Brain microvascular endothelial cell (primary cell): ENCODE measurements at places on chromosomes 6 and 20.
A peak's percentile ranks its signal among the peaks of the same experiment; 100 is the strongest.

DNA sequence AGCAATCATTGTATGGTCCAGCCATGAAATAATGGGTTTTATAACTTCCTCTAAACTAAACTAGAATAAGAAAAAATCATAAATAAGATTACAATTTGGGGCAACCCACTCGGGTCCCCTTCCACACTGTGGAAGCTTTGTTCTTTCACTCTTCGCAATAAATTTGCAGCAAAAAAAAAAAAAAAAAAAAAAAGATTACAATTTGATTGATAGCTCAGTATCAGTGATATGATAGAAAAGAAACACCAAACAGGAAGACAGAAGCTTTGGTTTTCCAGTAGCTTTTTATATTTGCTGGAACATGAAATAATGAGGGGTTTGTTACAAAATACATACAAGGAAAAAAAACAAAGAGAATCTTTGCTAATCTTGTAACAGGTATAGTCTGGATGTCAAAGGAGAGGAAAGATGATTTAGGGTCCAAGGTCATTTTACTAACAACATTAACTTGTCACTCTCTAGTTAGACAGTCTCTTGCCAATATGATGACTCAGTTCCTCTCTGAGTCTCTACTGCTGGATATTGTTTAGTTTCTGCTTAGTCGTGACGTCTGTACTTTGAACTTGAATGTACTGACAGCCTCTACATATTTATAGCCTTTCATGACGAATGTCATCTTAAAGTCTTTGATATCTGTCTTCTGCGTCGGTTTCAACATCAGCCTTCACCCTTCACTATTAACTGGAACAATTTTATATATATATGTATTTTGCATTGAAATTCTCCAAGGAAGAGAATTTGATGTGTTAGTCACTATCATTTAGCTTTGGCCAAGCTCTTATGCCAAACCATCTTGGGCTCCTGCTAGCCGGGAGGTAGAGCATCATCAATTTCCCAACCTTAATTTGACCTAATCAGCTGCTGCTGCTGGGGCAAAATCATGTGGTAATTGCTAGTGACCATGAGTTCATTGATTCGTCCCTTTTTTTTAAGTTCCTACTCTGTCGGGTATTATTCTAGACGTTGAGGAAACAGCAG, 213.1 kb upstream of the STXBP5 start:
- peak; percentile 79 for DNase-seq

DNA sequence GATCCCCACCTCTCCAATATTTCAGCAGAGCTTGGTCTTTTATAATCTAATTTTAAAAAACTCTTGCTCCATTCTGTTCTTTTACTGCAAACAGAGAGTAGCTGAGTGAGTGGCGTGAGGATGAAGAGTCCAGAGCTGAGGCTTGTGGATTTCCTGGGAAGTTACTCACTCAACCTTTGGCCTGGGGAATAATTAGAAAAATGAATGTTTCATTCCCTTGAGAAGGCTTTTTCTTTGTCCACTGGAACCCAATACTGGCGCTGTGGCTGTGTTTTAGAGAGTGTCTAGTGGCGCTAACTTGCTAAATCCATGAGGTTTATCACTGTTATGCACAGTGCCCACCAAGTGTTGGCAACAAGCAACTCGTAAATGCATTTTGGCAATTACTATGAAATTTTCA, 251.5 kb downstream of the HIVEP2 start:
- peak; percentile 78 for DNase-seq

DNA sequence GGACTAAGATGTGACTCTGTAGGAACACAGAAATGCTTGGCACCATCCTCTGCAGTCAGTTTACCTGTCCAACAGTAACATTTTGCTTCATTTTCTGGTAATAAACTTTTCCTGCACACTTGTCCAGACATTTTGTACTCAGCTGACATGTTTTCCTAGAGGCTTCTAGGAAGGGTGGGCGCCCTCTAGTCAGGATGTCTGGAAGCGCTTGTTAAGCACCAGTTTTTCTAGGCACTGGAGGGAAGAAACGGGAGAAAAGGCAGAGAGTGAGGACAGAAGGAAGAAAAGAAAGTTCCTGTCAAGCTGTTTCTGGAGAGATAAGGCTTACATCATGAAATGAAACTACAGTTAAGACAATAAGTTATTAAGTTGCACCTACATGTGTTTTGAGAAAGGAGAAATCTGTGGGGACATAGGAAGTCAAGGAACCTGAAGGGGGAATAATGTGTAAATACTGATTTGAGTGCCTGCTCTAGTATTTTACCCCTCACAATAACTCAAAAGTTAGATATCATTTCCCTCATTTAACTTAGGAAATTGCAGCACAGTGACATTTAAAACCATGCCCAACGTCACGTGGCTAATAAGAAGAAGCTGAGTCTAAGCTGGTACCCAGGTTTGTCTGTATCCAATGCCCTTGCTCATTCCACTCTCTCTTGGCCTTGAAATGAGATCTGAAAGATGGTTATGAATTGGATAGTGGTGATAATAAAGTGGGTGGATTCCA, 42.7 kb upstream of the TNFRSF21 start:
- DNase-seq: peak; percentile 5

DNA sequence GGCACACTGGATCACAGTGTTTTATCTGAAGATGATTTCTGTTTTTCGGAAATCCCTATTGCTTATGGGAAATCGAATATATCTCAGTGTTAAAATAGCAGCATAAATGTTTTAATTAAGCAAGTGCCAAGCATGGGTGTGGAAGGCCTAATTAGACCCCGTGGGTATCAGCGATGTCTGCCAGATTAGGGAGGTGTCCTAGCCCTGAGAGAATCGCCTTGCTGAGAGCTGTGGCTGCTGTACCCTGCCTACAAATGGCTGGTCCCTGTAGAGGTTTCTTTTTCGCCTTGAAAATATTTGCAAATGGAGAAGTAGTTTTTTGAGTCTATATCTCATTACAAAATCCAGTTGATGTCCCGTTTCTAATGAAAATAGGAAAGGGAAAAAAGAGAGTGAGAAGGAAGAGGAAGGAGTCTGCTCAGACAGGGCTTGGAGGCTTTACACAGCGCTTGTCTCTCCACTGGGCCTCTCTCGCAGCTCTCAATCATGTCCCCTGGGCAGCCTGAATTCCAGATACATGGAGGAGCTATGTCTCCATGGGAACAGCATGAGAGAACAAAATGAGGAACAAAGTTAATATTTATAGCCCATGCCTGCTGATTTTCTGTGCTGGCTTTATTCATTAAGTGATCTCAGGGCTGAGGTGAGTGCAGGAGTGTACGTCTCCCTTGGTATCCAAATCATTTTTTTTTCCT, 35.2 kb upstream of the BCLAF1 start:
- no peak for DNase-seq

GRCh38 chr6:67412035-67412434, 1223.0 kb upstream of the ADGRB3 start:
- DNase-seq: no peak

- DNase-seq: peak; percentile 87
Observed at GRCh38 chr20:43844778-43845614, 69.7 kb upstream of the TOX2 start.
